ENCODE measurements at places on chromosomes 6 and 20. TPM values are rescaled to one million over a fixed set of nuclear protein-coding genes. Genes with fewer than 3 reads are reported as not detected.

Gene SNAI1
- 6.9 TPM for total RNA-seq

Gene SLC22A7
- total RNA-seq: not detected

Gene NT5E
- total RNA-seq: 201 TPM

Gene HIVEP2
- total RNA-seq: 16.4 TPM

Gene FAM184A
- 0.34 TPM for total RNA-seq

Gene ARMC12
- not detected for total RNA-seq

Gene C6orf141
- 28.1 TPM for total RNA-seq

Gene ZBTB46
- total RNA-seq: 6.7 TPM

Gene PCSK2
- total RNA-seq: not detected

Gene ANKRD66
- total RNA-seq: not detected

Gene RAD21L1
- not detected for total RNA-seq

Gene NKAPL
- 0.99 TPM for total RNA-seq

Gene XRN2
- total RNA-seq: 67.5 TPM

Gene PAX1
- not detected for total RNA-seq

Gene AP5S1
- 17.6 TPM for total RNA-seq

Gene ARFGEF3
- 5.1 TPM for total RNA-seq

Gene RFX6
- not detected for total RNA-seq

Gene MATN4
- not detected for total RNA-seq

Gene DEFB124
- not detected for total RNA-seq

Gene PKIG
- 239 TPM for total RNA-seq

Gene XKR7
- total RNA-seq: not detected

Gene LAMA2
- total RNA-seq: 0.58 TPM

Gene STX11
- 16.0 TPM for total RNA-seq

Gene OR2H2
- not detected for total RNA-seq

Gene MYO6
- 46.6 TPM for total RNA-seq

Gene HLA-DOB
- total RNA-seq: 1.2 TPM

Gene GABRR1
- total RNA-seq: not detected

Gene NKAIN4
- total RNA-seq: 4.8 TPM

Gene C6orf58
- total RNA-seq: not detected

Gene TFAP2C
- 0.35 TPM for total RNA-seq

Gene CCN5
- not detected for total RNA-seq

Gene ZC2HC1B
- total RNA-seq: not detected

Gene PABPC1L
- total RNA-seq: 13.6 TPM

Gene RAMACL
- total RNA-seq: 1.6 TPM

Gene ZSCAN23
- total RNA-seq: 2.0 TPM

Gene PDYN
- total RNA-seq: not detected

Gene IER3
- 157 TPM for total RNA-seq

Gene LTV1
- total RNA-seq: 16.2 TPM

Gene RPS6KA2
- total RNA-seq: 249 TPM

Gene TMEM74B
- total RNA-seq: 0.76 TPM

Gene GDAP1L1
- total RNA-seq: not detected

Gene FOXS1
- 0.82 TPM for total RNA-seq

Gene THBS2
- 2.6 TPM for total RNA-seq

Gene NUDT3
- total RNA-seq: 33.5 TPM

All from glomerular endothelial cell (primary cell).